Suprapubic skin (tissue), 4 donors: ENCODE measurements at places on chromosomes 4 and X.

- DNase-seq, result no peak
Measured at GRCh38 chr4:20181926-20182325, 69.8 kb upstream of the SLIT2 start.

DNA sequence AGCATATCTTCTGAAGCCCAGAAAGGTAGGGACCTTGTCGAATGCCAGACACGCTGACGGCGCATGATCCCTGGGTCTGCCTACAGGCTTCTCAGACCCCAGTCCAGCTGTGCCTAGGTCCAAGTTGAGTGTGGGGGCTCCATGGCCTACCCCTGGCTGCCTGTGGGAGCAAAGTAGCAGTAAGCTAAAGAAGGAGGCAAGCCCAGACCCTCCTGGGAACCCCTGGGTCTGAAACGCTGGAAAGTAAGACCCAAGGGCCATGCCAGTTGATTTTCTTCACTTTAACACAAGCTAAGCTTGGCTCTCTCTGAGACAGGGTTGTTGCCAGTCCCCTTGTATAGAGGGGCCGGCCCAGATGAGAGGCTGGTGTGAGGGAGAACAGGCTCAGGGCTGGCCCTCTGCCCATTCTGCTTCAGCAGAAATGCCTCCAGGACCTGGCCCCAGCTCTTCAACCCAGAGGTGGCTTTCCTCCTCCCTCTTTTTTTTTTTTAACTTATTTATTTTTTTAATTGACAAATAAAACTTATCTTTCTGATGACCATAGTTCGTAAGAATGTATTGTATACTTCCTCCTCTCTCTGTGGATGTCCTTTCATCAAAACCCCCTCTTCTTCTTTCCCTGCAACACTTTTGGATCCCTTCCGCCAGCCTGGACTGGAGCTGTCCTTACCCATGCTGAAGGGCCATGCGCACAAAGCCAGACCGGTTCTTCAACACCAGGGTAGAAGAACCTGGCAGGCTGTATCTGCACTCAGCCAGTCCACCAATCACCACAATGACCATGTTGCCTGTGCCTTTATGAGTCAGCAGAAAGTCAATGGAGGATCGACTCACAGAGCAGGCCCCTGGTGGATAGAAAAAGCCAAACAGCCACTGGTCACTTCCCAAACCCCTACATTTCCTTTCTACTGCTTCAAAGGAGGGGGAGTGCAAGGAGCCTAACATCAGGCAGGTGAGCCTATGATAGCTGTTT is 7.1 kb downstream of the AWAT2 start:
- DNase-seq, result no peak

DNA sequence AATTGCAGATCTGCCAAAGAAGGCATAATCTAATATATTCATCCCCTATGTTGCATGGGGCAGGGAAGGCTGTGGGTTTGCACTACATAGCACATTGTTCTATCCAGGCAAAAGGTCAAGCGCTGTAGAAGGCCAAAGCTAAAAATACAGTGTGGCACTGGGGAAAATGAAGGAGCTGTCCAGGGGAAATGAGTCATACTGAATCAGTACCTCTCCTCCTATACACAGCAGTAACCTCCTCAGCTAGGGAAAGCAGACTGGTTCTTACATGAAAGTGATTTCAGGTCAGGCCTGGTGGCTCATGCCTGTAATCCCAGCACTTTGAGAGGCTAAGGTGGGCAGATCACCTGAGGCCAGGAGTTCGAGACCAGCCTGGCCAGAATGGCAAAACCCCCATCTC is 31.0 kb upstream of the SLC25A4 start:
- no peak for DNase-seq

DNA sequence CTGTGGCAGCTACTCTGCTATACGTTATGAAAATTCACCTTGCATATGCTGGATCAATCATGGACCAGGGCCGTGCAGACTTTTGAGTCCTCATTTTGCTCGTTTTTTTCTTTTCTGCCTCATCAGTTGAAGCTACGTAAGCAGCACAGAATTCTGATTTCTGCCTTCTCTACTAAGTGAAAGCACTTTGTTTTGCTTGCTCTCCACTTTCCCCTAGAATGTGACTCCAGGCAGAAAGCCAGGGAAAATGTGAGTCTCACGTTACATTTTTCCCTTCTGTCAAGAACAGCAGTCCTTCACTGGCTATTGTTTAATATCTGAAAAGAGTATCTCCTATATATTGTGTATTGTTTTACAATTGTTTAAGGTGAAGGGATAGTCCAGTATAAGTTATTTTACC is 1840.1 kb downstream of the PCDH7 start:
- no peak for DNase-seq

DNA sequence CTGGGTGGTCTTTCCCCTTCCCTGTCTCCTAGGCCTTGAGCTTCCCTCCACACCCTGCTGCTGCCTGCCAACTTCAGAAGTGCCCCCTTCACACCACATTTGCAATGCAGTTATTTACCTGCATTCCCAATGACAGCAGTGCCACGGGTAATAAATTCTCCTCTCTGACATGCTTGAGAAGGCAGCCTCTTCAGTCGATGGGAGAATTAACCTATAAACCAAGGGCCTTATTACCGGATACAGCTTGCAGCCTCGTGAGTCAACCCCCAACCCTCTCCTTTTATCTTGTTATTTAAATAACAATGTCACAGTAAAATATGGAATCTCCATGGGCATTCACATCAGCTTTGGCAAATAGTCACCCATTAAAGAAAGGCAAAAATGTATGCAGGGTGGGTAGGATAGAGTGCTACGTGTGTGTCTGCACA is 34.7 kb upstream of the LGI2 start:
- DNase-seq, result no peak

- no peak for DNase-seq
Measured at GRCh38 chrX:108001218-108001814, 19.1 kb upstream of the TEX13B start.

DNA sequence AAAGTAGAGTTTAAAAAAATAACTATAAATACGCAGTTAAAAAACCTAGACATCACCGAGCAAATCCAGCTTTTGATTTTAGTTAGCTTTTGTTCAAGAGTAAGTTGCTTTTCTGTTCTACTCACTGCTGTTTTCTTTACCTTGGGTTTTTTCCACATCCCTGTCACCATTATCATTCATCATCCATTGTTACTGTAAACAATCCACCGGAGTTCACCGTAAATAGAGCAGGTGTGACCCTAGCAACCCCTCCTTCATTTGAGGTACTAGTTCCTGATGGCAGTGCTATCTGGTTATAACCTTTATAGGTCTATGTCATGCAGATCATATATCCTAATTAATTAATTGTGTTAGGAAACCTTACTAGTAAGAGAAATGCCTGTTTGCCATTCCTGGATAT is 43.0 kb upstream of the TEX13D start:
- DNase-seq, result no peak
